ENCODE measurements at places on chromosomes 7 and 10.

DNA sequence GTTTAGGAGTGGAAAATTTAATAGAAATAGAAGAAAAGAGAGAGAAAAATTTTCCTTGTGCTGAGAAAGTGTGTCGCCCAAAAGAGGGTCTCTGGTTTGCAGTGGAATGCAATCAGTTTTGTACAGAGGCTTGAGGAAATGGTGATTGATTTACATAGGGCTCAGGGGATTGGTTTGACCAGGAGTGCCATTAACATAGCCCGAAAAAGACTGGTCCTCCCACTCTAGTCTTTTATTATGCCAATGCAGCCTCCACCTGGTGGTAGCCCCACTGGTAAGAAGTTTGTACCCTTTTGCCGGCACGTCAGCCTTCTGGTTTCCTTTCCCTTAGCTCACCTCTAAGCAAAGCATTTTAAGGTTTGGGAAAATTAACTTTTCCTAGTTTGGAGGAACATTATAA is 885.3 kb downstream of the XPNPEP1 start:
- DNase-seq = no peak

GRCh38 chr7:46146454-46147255 is 225.6 kb upstream of the IGFBP3 start:
- peak; percentile 58 for DNase-seq

- DNase-seq = no peak
Measured at GRCh38 chr10:103928784-103929183, 10.8 kb upstream of the STN1 start.

DNA sequence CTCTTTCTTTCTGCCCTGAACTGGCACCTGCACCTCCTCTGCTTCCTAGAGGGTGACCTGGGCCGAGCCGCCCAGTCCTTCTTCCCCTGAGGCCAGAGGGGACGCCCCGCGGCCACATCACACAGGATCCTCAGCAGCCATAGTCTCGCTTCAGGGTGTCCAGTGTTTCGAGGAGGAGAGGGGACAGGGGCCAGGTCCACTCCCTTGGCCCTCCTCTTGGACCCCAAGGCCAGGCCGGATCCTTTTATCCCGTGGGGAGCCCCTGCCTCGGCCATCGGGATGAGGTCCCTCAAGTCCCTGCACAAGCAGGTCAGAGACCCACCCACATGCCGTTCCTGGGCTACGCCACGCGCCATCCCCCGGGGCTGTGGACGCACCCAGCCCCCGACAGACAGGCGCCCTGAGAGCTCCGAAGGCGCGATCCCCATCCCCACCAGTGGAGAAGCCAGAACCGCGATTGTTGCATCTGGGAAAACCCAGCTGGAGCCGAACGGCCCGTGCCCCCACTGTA is 3.6 kb downstream of the BHLHA15 start:
- DNase-seq = no peak

DNA sequence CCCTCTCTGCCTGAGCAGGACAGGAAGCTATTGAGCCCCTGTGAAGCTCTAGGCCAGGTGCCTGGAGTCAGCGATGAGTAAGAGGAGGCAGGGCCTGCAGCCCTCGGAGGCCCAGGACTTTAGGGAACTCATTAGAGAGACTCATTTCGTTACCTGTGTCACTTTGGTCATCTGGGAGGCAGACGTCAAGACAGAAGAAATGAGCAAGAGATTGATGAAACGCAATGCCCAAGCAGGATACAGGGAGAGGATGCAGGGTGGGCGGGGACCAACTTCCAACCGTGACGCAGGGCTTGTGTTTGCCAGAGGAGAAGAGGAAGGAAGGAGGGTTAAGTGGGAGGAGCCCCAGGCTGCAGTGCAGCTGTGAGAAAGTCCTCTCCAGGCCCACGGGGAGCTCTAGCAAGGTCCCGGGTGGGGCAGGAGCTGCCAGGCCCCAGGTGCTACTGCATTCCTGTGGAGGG is 26.4 kb upstream of the GNA12 start:
- DNase-seq = no peak
